ENCODE measurements at places on chromosomes 16 and 17. TPM values are rescaled to one million over a fixed set of nuclear protein-coding genes. Genes with fewer than 3 reads are reported as not detected.

- ATAC-seq = peak; percentile 49
These were observed 3.1 kb upstream of the TPPP3 start for GRCh38 chr16:67396159-67397035.

- ATAC-seq = no peak
These were observed 63.6 kb downstream of the SHISA6 start for GRCh38 chr17:11304568-11304967.

GRCh38 chr16:46947900-46948547 is 25.4 kb downstream of the DNAJA2 start:
- ATAC-seq = no peak

DNA sequence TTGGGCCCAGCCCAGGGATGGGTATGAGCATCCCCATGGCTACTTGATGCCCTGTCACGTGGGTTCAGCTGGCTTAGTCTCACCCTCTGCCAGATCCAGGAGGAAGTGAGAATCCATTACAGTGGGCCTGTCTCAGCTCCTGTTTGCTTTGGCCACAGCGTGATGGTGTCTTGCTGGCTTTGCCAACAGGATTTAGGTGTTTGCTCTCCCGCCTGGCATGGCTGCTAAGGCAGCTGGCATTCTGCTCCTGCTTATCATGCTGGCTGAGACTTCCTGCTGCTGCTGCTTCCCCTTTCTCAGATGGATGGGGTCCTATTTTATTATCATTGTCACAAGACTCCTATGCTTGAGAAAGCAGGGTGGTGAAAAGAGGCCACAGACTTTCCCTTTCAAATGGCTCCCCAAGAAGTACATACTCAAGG is 28.3 kb upstream of the HOXB13 start:
- ATAC-seq = no peak

GRCh38 chr17:35740997-35741931 is 9.8 kb downstream of the RASL10B start:
- ATAC-seq = peak; percentile 54

The EMC8 gene
- total RNA-seq = 17.4 TPM

The RTN4RL1 gene
- 1.3 TPM for total RNA-seq

The TP53TG3F gene
- not detected for total RNA-seq

The DNASE1L2 gene
- total RNA-seq = 2.5 TPM

All from motor neuron (in vitro differentiated cells).